Stimulated activated CD4-positive, alpha-beta T cell treated with anti-CD3 and anti-CD28 coated beads, Interleukin-12 subunit alpha, Interleukin-12 subunit beta, amount 100 ng/mL, for 24 hours (primary cell): ENCODE measurements at places on chromosomes 5 and 9.

- DNase-seq = no peak
Measured at GRCh38 chr5:39720136-39720535, 295.4 kb upstream of the DAB2 start.

GRCh38 chr5:124056326-124056990 lies 544.5 kb downstream of the CSNK1G3 start:
- DNase-seq = no peak

- no peak for DNase-seq
Measured at GRCh38 chr9:79670269-79670961, 98.7 kb downstream of the TLE4 start.

DNA sequence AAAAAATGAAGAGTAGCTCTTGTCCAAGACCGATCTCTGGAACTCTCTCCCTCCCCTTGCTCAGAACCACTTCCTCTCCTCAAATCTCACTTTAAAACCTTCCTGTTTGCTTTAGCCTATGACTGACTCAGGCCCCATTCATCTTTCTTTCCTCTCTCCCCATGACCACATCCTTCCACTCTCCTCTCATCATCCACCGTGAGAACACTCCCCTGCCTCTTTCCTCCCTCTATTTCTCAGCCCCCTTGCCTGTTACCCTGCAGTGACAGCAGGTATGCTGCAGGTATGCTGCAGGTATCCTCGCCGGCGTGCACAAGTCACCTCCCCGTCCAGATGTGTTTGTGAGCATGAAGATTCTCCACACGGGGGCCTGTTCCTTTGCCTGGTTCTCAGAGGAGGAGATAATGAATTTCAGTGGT lies 505.3 kb downstream of the CCDC171 start:
- DNase-seq = no peak

- DNase-seq = no peak
Measured at GRCh38 chr5:168600409-168600808, 21.2 kb upstream of the PANK3 start.

DNA sequence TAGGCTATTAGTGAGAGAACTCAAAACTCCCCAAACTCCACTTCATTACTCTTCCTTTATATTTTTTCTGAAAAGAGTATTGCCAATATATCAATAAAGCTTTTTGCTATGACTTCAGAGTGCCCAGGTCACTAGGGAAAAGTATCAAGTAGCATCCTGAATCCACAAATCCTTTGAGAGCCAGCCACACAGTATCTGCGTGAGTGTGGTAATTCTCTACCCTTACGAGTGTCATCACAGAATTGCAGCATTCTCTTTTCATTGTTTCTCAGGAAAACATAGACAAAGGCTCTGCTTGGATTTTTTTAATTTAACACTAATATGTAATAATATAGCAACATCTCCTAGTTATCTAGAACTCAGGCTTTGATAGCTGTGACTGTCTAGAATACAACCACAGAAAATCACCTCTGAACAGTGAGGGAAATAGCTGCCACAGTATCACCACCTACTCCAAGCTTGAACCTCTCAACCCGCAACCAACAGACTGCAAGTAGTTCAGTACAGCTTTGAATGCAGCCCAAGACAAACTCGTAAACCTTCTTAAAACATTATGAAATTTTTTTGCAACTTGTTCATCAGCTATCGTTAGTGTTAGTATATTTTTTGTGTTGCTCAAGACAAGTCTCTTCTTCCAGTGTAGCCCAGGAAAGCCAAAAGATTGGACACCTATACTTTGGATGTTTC lies 79.3 kb upstream of the CCDC152 start:
- DNase-seq = no peak

DNA sequence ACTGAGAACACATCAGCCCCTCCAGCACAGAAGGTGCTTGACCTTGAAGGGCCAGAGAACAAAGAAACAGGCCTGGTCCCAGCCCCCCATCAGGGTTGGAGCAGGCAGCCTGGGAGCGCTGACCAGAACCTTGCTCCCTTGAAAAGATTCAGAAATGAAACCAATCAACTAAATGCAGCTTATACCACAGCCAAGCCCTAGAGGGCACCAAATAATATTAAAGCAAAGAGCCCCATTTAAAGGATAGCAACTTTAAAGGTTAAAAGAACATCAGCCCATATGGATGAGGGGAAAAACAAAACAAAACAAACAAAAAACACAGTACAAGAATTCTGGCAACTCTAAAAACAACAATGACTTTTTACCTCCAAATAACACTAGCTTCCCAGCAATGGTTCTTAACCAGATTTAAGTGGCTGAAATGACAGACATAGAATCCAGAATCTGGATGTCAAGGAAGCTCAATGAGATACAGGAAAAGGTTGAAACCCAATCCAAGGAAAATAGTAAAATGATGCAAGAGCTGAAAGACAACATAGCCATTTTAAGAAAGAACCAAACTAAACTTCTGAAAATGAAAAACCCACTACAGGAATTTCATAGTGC lies 471.9 kb downstream of the MTRR start:
- DNase-seq = no peak
